ENCODE measurements at places on chromosomes 7 and 10.

- DNase-seq = no peak
Measured at GRCh38 chr7:84658286-84658685, 463.7 kb upstream of the SEMA3A start.

DNA sequence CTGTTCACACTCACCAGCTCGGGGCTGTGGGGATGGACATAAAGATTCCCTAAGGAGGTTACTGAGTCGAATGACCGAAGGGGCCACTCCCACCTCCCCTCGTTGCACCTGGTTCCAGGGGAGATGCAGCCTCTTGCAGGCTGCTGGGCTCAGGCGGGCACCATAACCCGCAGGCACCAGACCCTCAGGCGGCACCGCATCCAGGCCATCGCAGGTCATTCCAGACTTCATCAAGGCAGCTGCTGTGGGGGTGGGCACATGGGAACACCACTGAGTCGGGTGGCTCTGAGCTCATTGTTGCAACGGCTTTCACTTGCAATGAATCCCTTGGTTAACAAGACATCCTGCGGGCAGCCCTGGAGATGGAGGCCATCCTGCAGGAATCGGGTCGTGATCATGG is 221.7 kb downstream of the TCERG1L start:
- DNase-seq = no peak

DNA sequence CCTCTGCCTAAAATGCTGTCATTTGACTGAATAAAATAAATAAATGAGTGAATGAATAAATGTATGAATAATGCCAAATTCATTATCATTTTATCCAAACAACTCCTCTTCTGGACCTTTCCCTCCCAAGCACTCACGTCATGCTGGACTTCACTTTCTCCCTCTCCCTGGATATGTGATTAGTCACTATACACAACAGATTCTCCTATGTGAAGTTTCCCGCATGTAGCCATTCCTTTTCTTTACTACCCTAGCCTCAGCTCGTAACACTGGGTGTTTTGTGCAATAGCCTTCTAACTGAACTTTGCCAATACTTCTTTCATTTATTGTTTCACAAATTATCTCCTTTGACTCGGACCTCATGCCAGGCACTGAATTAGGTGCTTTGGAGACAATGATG is 87.6 kb upstream of the IL6 start:
- no peak for DNase-seq

DNA sequence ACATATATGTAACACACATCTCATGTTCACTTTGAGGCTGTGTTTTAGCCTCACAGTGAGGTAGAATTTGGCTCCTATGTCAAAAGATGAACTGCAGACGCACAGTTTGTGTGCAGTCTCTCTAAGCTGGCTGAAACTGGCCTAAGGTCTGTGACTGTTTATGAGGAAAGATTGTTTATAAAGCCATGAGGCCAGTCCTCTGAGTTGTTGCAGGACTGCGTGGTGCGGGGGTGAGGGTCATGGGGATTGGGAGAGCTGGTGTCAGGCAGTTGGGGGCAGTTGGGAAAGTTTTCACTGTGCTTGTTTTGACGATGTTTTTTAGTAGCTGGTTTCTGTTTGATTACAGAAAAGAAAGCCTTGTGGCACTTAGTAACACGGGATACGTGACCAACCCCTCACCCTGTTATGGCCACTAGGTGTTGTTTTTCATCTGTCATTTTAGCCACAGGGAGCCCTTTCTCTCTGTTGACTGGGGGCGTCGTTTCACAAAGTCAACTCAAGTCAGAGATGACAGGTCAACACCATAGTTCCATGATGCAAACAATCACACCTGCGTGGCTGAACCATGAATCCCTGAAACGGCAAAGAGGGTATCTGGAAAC is 310.9 kb downstream of the CCDC3 start:
- DNase-seq = no peak

DNA sequence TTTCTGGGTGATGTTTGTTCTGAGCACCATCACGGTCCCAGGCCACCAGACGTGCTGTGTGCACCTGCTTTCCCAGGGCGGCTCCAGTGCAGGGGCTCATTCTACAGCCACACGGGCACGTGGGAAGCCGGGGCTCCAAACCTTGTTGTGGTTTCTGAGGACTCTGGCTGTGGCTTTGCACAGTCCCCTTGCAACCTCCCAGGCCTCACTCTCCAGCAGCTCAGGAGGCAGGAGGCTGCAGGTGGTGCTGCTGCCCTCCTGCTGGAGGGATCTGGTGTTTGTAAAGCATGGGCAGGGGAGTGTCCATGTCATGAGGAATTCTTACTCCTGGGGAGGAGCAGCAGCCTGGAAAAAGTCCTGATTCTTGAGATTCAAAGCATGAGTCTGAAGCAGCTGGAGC is 54.3 kb downstream of the INSYN2A start:
- DNase-seq = no peak

- DNase-seq = no peak
Measured at GRCh38 chr7:131795400-131795799, 239.0 kb upstream of the PODXL start.

GRCh38 chr10:112509558-112510291 is 62.7 kb downstream of the VTI1A start:
- no peak for DNase-seq

DNA sequence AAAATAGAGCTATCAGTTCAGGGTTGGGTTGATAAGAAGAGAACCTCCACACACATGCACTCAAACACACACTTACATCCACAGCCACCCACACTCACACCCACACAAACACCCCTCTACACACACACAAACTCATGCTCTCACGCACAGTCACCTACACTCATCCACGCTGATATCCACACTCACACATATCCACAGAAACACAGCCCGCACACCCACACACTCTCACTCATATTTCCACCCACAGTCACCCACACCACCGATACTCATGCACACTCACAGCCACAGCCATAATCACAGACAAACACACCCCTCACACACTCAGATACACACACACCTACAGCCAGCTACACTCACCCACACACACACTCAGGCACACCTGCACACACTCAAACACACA is 333.0 kb upstream of the TPK1 start:
- no peak for DNase-seq

DNA sequence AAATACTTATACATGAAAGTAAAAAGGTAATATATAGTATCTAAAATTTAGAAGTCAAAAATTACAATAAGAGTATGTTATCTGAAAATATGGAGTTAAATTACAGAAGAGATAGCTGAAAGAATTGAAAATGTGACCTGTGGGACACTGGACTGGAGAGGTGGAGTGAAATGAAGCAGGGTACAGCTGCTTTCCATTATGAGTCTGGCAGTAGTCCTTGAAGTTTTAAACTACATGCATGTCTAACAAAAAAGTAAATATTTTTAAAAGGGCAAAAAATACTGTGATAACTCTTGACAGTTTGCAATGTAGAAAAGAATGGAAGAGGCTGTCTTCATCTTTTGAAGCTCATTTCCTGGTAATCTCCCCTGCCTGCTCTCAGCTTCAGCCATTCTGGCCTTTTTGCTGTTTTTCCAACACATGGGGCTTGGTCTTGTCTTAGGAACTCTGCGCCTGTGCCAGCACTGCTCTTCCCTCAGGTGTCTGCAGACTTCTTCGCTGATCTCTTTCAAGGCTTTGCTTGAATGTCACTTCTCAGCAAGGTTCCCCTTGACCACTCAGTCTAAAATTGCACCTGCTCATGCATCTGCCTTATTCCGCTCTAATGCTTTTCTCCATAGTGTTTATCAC is 36.9 kb downstream of the PTPRZ1 start:
- no peak for DNase-seq

GRCh38 chr10:22437620-22438588 is 92.6 kb downstream of the SPAG6 start:
- DNase-seq = no peak

DNA sequence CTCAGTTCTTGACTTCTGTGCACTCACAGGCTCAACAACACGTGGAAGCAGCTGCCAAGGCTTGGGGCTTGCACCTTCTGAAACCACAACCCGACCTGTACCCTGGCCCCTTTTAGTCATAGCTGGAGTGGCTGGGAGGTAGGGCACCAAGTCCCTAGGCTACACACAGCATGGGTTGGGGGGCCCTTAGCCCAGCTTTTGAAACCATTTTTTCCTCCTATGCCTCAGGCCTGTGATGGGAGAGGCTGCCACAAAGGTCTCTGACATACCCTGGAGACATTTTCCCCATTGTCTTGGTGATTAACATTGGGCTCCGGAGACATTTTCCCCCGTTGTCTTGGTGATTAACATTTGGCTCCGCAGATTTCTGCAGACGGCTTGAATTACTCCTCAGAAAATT is 38.6 kb downstream of the RALA start:
- no peak for DNase-seq

- DNase-seq = no peak
Measured at GRCh38 chr10:74637685-74638084, 188.7 kb upstream of the KAT6B start.

DNA sequence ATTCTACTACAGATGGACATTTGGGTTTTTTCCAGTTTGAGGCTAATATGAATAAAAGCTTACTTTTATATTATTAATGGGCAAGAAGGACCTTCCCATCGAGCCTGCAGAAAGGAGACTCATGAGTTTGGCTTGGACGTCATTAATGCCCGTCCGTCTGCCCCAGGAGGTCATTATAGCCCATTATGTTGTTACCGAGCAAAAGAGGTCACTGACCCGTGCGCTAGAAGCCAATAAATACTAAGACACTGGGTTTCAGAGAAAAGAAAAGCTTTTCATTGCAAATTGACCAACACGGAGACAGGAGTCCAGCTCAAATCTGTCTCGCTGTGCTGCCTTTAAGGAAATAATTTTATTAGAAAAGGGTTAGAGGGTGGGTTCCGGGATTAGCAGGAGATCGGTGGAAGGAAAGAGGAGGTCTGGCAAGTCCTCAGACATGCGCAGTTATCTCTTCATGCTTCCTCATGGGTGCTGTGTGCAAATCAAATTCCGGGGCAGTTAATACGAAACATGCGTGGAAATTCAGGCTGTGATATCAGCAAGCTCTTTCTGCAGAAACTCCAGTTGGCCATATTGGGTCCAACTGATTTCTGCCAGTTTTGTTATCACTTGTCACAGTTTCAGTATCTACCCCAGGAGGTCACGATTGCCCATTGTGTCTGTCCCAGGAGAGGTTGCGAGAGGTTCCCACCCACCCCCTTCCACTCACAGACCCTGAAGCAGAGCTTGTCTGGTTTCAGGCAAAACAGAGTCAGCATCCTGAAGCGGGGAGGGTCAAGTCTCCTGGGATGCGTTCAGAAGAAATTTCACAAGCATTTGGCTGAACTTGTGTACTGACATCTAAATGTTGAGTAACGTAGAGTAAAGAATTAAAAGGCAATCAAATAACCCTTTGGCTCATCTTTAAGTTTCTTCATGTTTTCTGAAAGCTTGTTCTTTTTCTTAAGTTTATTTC is 1.1 kb upstream of the GALNTL5 start:
- no peak for DNase-seq

GRCh38 chr10:28879875-28880682 is 202.8 kb downstream of the BAMBI start:
- no peak for DNase-seq

DNA sequence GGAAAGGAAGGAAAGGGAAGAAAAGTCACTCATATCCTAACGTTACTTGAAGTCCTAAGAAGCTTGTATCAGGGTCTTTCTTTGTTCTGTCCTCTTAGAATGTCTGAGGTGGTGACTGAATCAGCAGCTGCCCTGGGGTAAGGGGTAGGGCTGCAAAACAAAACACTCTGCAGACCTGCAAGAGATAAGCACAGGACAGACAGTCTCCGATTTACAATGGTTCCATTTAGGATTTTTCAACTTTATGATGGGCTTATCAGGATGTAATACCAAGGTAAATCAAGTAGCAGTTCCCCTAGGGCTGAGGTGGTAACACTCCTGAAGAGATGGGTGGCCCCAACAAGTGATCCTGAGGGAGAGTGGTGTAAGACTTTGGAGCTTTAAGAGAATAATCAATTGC is 16.5 kb downstream of the KDM7A start:
- DNase-seq = no peak

DNA sequence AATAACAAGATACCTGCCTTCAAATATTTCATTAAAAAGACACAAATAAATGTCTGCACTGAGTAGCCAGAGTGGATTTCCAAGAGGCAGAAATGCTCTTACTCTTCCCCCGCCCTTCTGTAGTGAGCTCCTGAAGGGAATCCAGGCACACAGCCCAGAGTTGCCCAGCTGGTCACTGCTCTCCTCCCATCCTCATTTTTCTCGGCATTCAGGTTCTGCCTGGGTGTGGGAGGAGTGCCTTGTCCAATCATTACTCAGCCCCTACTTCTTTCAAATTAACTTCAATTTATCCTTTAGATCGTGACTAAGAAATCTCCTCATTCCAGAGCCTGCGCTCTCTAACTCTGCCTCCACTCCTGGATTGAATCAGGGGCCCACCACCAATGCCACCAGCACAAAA is 12.2 kb downstream of the CCDC6 start:
- no peak for DNase-seq

DNA sequence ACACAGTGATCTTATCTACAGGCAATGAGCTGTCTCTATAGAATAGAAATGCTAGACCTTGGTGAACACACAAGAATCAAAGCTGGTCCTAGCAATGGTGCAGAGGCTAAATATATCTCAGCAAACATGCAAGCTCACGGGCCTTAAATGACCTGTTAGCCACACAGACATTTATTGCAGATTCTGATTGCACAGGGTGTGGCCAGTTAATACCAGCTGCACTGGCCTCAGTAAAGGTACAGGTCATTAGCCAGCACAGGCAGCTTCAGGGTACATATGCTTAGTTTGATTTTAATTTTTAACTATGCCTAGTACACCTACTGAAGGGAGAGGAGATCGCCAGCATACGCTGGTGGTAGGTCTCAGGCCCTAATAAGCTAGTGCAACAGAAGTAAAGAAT is 265.4 kb upstream of the DGKB start:
- DNase-seq = no peak

GRCh38 chr7:42236266-42236975 is 588 bp downstream of the GLI3 start:
- DNase-seq = no peak

DNA sequence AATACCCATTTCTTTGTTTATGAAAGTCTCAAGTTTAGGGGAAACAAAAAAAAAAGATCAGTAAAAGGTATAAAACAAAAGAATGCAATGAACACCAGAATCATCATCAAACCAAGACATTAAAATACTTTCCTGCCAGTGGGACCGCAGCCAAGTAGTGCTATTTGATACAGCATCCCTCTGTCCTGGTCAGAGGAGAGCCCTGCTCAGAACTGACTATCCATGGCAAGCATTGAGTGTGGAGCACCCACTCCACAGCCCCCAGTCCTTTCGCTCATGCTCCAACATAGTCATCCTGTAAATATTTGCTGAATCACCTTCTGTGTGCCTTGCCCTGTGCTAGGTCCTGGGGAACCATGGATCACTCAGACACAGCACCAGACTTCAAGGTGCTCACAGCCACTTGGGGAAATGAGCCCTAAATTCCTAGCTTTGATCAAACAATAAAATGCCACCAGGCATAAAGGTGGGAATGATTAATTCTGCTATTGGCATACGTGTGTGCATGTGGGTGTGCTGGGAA is 213.6 kb upstream of the TBX20 start:
- DNase-seq = no peak

DNA sequence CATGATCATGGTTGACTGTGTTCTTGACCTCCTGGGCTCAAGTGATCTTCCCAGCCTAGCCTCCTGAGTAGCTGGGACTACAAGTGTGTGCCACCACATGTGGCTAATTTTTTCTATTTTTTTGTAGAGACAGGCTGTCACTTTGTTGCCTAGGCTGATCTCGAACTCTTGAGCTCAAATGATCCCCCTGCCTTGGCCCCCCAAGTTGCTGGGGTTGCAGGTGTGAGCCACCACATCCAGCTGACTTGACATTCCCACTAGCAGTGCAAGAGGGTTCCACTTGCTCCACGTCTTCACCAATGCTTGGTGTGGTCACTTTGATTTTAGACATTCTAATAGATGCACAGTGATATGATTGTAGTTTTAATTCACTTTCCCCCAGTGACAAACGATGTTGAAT is 25.1 kb downstream of the CYP26A1 start:
- DNase-seq = no peak

- DNase-seq = no peak
Measured at GRCh38 chr7:128738570-128739047, 550 bp upstream of the CALU start.

Data from activated CD8-positive, alpha-beta memory T cell treated with anti-CD3 and anti-CD28 coated beads for 48 hours (primary cell).